Activated effector memory CD4-positive, alpha-beta T cell treated with Interleukin-2 at 50 U/mL for 16 hours (primary cell): ENCODE measurements at places on chromosomes 1 and 21.

GRCh38 chr1:240423246-240423924 is 188.6 kb downstream of the GREM2 start:
- DNase-seq = no peak

- DNase-seq = no peak
These were observed 78.6 kb downstream of the EXTL2 start for GRCh38 chr1:100816049-100816448.

DNA sequence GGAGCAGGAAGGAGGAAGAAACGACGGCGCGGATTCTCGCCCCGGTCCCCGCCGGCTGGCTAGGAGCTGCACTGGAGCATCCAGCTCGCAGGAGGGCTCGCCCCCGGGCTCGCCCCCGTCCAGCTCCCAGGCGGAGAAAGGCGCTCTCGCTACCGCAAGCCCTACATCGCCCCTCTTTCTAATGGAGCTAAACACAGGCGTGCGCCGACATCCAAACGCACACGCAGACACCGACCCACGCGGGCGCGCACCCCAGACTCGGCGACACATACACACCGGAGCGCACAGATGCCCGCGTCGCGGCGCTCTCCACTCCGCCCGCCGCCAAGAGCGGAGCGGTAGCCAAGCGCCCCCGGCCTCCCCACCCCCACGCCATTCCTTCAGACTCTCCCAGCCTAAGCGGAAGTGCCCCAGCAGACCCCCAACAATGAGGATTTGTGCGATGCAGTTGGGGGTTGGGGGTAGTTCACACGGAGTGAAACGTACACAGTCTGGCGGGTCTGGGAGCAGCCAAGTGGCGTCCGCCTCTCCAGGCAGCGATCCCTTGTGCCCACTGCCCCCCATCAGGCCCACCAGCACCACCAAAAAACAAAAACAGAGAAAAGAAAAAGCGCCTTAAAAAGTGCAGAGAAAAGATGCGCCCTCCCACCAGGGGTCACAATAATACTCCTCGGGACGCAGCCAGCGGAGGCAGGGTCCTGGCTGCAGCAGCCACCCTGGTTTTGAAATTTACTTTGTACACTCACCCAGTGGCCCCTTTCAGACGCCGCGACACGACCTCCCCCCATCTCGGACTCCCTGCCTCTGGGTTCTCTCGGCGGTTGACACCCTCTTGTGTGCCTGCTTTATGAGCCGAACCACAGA is 1.4 kb downstream of the DAB1 start:
- no peak for DNase-seq

- no peak for DNase-seq
These were observed 37.0 kb downstream of the AKNAD1 start for GRCh38 chr1:108819878-108820277.

DNA sequence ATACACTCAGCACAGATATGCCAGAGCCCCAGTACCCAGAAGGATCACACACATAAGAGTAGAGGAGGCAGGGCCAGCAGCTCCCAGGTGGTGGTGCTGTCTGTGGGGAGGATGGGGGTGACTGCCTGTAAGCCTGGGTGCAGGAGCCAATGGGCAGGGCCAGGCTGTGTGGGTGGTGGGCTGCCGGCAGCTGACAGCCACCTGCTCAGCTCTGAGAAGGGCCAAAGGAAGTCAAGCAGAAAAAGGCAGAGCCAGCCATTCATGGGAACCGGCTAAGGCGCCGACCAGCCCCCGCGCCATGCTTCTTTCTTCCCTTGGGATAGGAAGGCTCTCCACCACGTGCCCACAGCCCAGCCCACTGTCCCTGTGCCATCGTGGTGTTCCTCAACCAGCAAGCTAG is 14.1 kb downstream of the PIK3C2B start:
- DNase-seq = no peak

DNA sequence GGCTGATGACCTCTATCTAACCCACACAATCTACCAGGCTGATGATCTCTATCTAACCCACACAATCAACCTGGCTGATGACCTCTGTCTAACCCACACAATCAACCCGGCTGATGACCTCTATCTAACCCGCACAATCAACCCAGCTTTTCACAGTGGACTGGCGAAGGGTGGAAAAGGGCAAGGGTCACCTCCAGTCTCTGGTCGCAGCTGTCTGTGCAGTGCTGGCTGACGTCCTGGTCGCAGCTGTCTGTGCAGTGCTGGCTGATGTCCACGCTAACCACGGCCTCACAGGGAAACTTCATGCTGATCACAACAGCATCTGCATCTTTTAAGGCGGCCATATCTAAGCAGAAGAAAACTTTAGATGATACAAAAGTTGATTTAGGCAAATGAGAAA is 12.2 kb upstream of the CCDC27 start:
- DNase-seq = no peak

- DNase-seq = no peak
These were observed 60.3 kb downstream of the CD247 start for GRCh38 chr1:167457936-167458584.

GRCh38 chr1:218565377-218565776 is 220.2 kb downstream of the TGFB2 start:
- DNase-seq = no peak

DNA sequence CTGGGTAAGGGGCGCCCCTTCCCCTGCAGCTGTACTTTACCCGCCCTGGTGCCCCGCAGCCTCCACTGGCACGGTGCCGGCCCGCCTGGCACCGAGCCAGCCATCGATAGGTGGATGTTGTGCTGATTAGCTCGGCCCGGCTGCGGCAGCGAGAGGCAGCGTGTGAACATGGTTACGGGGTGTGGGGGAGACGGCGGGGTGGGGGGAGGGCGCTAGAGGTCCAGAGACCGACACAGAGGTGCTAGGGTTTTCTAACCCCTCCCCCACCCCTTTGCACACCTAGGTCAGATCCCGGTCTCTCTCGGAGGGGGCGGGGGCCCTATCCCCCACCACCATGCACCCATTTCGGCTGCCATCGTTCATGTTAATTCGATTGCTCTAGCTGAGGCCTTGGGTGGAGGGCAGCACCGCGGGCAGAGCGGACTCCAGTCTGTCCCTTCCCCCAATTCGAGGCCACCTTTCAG is 6.7 kb downstream of the EFNA4 start:
- no peak for DNase-seq
